ENCODE measurements at places on chromosomes 4 and X.

- H3K27ac ChIP-seq, result no peak overlapping the region
- H3K4me1 ChIP-seq, result no peaks in the 10 kb centered on the region
- H3K4me3 ChIP-seq, result no peak overlapping the region
- no peak for DNase-seq
- H3K27me3 ChIP-seq, result no peaks in the 10 kb centered on the region
Observed at GRCh38 chrX:17638731-17639130, 98.6 kb upstream of the SCML1 start.

- no peak for DNase-seq
- H3K4me3 ChIP-seq, result no peak overlapping the region
- H3K27ac ChIP-seq, result no peak overlapping the region
Observed at GRCh38 chr4:102546635-102547034, 45.5 kb downstream of the NFKB1 start.

DNA sequence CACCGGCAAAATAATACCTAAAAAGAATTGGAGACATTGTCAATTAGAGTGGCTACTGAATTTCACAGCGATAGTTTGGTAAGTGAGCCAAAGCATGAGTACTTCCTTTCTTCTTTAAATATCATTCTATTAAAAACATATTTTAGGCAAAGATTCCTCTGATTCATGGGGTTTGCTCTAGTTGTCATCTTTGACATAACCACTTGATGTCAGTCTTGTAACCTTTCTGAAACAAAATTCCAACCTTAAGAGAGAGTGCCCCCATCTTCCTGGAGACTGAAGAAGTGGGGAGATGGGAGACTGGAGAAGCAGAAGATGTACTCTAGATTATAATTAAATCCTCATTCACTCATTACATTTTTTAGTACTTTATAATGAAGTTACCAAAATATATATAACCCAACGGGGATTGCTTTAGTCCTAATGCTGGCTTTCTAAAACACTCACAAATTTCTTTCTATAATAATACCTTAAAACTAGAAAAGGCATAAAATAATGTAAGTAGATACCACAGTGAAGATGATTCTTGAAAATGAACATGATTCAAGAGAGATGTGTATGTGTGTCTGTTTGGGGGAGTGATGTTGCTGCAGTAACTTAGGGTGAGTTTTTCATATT lies 96.4 kb downstream of the EMCN start:
- peak overlapping the region; percentile 23 for H3K27ac ChIP-seq
- DNase-seq, result no peak
- H3K27me3 ChIP-seq, result no peaks in the 10 kb centered on the region
- H3K4me3 ChIP-seq, result no peak overlapping the region
- H3K4me1 ChIP-seq, result no peaks in the 10 kb centered on the region
- H3K36me3 ChIP-seq, result no peaks in the 10 kb centered on the region

DNA sequence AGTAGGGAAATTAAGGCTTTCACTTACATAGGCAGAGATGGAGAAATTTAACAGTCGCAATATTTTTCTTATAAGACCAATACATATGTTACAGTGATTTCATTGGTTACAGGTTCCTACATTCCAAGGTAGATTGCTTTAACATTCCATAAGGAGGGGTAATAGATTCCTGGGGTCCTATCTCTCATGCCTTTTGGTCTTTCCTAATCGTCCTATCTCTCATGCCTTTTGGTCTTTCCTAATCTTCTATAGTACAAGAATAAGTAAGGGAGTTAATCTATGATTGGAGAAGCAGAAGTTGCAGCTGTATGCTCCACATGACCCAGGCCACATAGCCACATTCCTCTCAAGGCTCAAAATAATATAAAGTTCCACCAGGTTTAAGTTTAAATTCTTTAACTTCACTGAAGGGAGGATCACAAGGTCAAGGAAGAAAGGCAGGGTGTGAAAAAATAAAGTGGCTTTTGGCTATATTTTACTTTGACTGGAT lies 285.0 kb upstream of the BOD1L1 start:
- no peaks in the 10 kb centered on the region for H3K4me1 ChIP-seq
- H3K4me3 ChIP-seq, result no peak overlapping the region
- DNase-seq, result no peak
- no peaks in the 10 kb centered on the region for H3K36me3 ChIP-seq
- no peaks in the 10 kb centered on the region for H3K27me3 ChIP-seq
- H3K27ac ChIP-seq, result no peak overlapping the region

DNA sequence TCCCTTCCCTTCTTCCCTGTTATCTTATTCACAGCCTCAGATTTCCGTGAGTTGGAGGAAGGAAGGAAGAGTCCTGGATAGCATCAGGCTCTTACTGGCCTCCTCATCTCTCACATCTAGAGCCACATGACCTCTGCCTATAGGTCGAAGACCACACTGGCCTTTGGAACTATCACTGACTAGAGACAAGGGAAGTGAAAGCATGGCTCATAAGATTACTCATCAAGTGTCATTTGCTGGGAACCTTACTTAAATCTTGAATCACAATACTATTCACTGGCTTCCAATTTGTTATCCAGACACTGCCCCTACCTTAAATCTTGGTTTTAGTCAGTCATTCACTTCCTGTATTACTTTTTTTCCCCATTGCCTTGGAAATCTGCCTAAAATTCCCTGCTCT lies 61.6 kb upstream of the MTMR8 start:
- no peak overlapping the region for H3K27ac ChIP-seq
- H3K27me3 ChIP-seq, result no peaks in the 10 kb centered on the region
- no peak overlapping the region for H3K4me3 ChIP-seq
- DNase-seq, result no peak
- H3K4me1 ChIP-seq, result no peaks in the 10 kb centered on the region
- no peaks in the 10 kb centered on the region for H3K36me3 ChIP-seq

GRCh38 chr4:58368221-58368620 lies 1258.0 kb upstream of the IGFBP7 start:
- no peak overlapping the region for H3K27ac ChIP-seq
- no peaks in the 10 kb centered on the region for H3K36me3 ChIP-seq
- H3K4me1 ChIP-seq, result no peaks in the 10 kb centered on the region
- H3K27me3 ChIP-seq, result no peaks in the 10 kb centered on the region
- H3K4me3 ChIP-seq, result no peak overlapping the region

DNA sequence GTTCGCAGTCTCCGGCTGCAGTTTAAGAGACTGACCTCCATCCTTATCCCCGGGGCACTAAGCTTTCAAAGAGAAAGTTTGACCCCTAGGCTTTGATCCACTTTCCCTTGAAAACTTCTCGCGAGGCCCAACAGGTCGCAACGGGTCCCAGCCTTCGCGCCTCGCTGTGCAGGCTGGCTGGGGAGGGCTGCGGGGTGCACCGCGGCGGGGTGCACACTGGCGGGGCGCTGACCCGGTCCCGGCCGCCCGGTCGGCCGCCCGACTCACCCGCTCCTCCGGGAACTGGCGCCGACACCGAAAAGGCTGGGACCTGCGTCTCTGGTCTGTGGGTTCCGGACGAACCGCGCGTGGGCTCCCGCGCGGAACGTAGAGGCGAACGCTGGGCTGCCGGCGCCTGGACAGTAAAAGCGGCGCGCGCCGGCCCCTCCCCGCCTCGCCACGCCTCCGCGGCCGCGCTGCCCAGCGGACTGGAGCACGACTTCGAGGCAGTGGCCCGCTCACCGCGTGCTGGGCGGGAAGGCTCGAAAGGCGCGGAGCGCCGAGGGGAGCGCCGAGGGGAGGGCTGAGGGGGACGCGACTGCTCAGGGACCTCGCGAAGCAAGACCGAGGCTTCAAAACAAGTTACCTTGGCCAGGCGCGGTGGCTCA lies at the start of gene TAF7L:
Gene TAF7L (minus strand): TSS at position 378 of the 647 bp plus-strand sequence. CDS start 3,791 bp downstream, outside the sequence.
- H3K27me3 ChIP-seq, result peaks cover 4% of the 10 kb centered on the region
- H3K27ac ChIP-seq, result no peak within 1 kb of the TSS
- no peak for DNase-seq

GRCh38 chr4:108172753-108173598 lies 4.2 kb upstream of the LEF1 start:
- H3K27me3 ChIP-seq, result peaks cover 48% of the 10 kb centered on the region
- H3K36me3 ChIP-seq, result no peaks in the 10 kb centered on the region

DNA sequence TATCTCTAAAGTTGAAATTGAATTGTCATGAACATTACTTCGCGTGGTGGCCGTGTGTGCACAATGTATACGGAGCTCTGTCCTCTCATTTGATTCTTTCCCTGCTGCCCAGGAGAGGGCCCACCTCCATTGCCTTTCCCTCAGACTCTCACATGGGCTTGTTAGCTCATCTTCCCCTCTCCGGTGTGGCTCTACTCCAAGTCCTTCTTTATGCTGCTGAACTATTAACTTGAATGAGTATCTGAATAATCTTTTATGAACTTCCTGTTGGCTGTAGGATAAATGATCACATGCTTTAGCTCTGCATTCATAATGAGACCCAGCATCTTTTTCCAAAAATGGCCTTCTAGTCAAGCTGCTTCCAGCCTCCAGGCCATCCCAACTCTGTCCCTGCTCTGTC lies 68.8 kb upstream of the CLNK start:
- no peak overlapping the region for H3K27ac ChIP-seq
- no peaks in the 10 kb centered on the region for H3K36me3 ChIP-seq
- DNase-seq, result no peak
- no peak overlapping the region for H3K4me3 ChIP-seq

- H3K4me1 ChIP-seq, result no peaks in the 10 kb centered on the region
- H3K36me3 ChIP-seq, result no peaks in the 10 kb centered on the region
- no peak for DNase-seq
- H3K27me3 ChIP-seq, result no peaks in the 10 kb centered on the region
- H3K27ac ChIP-seq, result no peak overlapping the region
- H3K4me3 ChIP-seq, result no peak overlapping the region
Observed at GRCh38 chr4:108272046-108272445, 103.3 kb upstream of the LEF1 start.

- H3K4me3 ChIP-seq, result no peak overlapping the region
- DNase-seq, result no peak
- no peaks in the 10 kb centered on the region for H3K36me3 ChIP-seq
- H3K4me1 ChIP-seq, result no peaks in the 10 kb centered on the region
- H3K27me3 ChIP-seq, result no peaks in the 10 kb centered on the region
- H3K27ac ChIP-seq, result no peak overlapping the region
Observed at GRCh38 chrX:94178145-94178788, 504.3 kb downstream of the FAM133A start.

- H3K27ac ChIP-seq, result no peak overlapping the region
- no peaks in the 10 kb centered on the region for H3K4me1 ChIP-seq
- no peaks in the 10 kb centered on the region for H3K27me3 ChIP-seq
- H3K36me3 ChIP-seq, result no peaks in the 10 kb centered on the region
- DNase-seq, result no peak
Observed at GRCh38 chrX:31353095-31353494, 281.3 kb upstream of the FTHL17 start.

GRCh38 chr4:152581536-152582160 lies 45.8 kb upstream of the FBXW7 start:
- no peak overlapping the region for H3K27ac ChIP-seq
- no peak for DNase-seq
- H3K36me3 ChIP-seq, result no peaks in the 10 kb centered on the region
- H3K4me3 ChIP-seq, result no peak overlapping the region

GRCh38 chrX:23656091-23656490 lies 11.2 kb upstream of the PRDX4 start:
- H3K36me3 ChIP-seq, result no peaks in the 10 kb centered on the region
- DNase-seq, result no peak
- H3K27ac ChIP-seq, result no peak overlapping the region
- H3K4me1 ChIP-seq, result no peaks in the 10 kb centered on the region
- H3K27me3 ChIP-seq, result no peaks in the 10 kb centered on the region

DNA sequence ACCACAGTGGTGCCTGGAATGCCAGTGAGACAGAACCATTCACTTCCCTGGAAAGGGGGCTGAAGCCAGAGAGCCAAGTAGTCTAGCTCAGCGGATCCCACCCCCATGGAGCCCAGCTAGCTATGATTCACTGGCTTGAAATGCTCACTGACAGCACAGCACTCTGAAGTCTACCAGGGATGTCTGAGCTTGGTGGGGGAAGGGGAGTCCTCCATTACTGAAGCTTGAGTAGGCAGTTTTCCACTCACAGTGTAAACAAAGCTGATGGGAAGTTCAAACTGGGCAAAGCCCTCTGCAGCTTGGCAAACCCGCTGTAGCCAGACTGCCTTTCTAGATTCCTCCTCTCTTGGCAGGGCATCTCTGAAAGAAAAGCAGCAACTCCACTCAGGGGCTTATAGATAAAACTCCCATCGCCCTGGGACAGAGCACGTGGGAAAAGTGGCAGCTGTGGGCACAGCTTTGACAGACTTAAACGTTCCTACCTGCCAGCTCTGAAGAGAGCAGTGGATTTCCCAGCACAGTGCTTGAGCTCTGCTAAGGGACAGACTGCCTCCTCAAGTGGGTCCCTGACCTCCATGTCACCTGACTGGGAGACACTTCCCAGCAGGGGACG lies 32.0 kb downstream of the NAP1L2 start:
- no peaks in the 10 kb centered on the region for H3K27me3 ChIP-seq
- no peak for DNase-seq
- H3K4me1 ChIP-seq, result no peaks in the 10 kb centered on the region
- no peaks in the 10 kb centered on the region for H3K36me3 ChIP-seq
- H3K4me3 ChIP-seq, result no peak overlapping the region
- H3K27ac ChIP-seq, result no peak overlapping the region

DNA sequence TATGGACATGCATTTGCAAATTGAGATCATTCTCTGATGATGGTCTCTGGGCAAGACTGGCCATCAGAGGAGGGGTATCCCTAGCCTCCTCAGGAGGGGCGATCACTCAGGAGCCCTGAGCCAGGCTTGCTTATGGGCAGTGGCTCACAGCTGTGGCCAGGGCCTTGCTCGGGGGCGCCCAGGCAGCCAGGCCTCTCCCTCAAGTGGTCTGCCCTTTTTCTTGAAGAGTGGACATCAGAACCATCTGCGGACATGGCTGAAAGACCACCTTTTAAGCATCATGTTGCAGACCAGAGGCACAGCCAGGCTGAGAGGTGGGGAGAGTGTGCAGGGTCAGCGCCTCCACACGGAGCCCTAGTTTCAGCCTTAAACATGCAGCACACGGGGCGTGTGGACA lies 106.7 kb upstream of the PSAPL1 start:
- no peaks in the 10 kb centered on the region for H3K27me3 ChIP-seq
- no peaks in the 10 kb centered on the region for H3K36me3 ChIP-seq
- H3K27ac ChIP-seq, result no peak overlapping the region

DNA sequence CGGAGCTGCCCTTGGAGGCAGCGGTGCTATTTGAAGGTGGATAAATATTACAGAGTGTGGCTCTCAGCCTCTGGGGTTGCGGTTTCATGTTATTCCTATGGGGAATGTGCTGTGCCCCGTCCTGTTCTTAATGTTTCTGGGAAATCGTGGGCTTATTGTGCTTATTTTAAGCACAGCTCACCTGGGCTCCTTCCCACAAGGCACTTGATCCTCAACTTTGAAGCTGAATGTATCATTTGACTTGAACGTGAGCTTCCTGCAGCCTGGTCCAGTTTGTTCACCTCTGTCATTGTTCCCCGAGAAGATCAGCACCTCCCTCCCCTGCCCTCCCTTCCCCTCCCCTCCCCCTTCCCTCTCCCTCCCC lies 3.9 kb downstream of the SORCS2 start:
- peaks cover 18% of the 10 kb centered on the region for H3K4me1 ChIP-seq
- no peak overlapping the region for H3K27ac ChIP-seq
- H3K27me3 ChIP-seq, result no peaks in the 10 kb centered on the region
- H3K36me3 ChIP-seq, result no peaks in the 10 kb centered on the region
- H3K4me3 ChIP-seq, result no peak overlapping the region

- H3K27ac ChIP-seq, result no peak overlapping the region
- no peaks in the 10 kb centered on the region for H3K36me3 ChIP-seq
- H3K4me3 ChIP-seq, result no peak overlapping the region
- H3K27me3 ChIP-seq, result no peaks in the 10 kb centered on the region
- no peaks in the 10 kb centered on the region for H3K4me1 ChIP-seq
- no peak for DNase-seq
Observed at GRCh38 chr4:26764231-26764630, 96.4 kb upstream of the STIM2 start.
